ENCODE measurements at places on chromosomes 3 and 15.

- no peak for DNase-seq
These were observed 66.2 kb downstream of the SCN11A start for GRCh38 chr3:38985581-38985980.

DNA sequence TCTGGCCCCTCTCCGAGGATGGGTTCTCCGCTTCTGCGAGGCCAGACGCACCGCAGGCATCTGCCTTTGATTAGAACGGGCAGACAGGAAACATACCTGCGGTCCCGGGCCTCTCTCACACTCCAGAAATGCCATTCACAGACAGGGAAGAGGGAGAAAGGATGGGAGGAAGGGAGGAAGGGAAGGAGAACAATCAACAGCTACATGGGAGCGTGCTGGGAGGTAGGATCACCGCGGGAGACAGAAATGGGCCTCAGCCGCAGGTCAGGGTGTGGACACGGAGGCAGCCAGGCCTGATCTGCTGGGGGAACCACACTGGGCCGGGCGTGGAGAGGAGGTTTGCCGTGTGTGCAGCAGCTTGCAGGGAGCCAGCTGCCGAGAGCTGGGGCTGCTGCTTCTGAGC, 90.7 kb upstream of the RGMA start:
- no peak for DNase-seq

DNA sequence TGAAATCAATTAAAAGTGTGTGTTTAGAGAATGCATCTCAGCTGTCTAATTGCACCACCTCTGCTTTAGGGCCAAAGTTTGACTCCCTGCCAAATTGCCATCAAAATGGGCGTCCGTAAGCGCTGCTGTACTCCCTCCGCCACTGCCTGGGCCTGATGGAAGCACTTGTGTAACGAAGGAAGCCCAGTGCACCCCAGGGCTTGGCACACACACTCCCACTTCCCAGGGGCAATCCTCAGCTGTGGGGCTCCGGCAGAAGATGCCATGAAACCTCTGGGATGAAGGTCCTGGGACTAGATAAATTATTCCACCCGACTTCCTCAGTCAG, 137.8 kb downstream of the RORA start:
- peak; percentile 82 for DNase-seq

DNA sequence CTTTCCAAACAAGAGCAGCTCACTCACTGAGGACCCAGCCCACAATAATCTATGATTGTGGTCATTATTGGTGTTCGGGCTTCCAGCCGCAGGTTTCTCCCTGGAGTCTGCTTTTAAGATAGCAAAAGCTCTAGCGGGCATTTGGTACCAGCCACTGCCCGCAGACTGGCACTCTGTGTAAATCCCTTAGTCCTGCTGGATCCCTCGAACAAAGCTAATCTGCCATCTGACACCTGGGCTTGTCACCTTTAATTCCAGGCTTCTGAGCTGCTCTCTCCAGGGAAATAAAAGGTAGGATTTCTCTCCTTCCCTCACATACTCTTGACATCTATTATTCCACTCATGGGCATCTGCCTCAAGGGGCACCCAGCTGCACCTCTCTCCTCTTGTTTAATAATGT, 158.7 kb downstream of the PDCD6IP start:
- DNase-seq = no peak

DNA sequence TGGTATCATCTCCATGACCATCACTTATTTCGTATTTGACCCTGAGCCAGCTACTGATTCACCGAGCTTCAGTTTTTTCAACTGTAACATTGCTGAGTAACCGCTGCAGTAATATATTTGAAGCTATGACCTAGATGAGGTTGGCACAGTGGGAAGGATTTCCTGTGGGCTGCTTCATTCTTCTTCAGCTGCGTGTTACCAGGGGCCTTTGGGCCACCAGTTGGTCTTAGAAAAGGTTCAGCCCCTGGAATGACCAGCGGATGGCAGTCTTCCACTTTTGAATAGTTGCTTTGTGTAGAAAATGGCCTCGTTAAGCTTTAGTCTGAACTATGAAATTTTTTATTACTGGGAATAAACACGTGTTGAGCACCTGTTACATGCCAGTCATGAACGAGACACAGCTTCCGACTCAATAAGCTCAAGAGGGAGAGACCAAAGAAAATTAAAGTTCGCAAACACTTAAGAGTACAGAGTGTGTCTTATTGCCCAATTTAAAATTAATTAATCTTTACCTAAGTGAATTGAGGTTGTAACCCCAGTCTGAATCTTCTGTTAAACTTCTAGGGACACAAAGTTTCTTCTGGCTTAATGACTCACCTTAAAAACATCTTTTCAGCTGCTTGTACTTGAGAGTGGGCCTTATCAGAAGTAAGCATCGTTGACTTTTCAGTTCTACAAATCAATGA, 57.6 kb upstream of the NR2E3 start:
- DNase-seq = peak; percentile 39
